Stimulated activated CD8-positive, alpha-beta memory T cell treated with anti-CD3 and anti-CD28 coated beads, Interleukin-4, amount 100 ng/mL, for 48 hours (primary cell): ENCODE measurements at places on chromosomes 1 and 21.

GRCh38 chr1:37739222-37739621, 25.7 kb downstream of the EPHA10 start:
- DNase-seq: no peak

DNA sequence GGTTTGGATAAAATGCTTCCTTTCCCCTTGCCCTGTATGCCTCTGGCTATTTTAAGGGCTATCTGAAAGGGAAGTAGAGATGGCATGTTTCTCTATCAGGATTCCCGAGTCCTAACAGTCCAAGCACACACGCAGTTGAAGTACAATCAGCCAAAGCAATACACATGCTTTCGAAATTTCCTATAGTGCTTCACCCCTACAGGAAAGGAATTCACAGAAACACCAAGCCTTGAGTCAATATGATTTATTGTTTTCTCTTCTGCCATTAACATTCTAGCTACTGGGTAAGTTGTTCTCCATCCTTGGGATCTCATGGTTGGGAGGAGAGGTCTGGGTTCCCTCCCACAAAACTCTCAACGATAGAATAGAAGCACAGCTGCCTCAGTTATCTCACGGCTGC, 8.7 kb downstream of the ITLN1 start:
- no peak for DNase-seq

- no peak for DNase-seq
These were observed 3.0 kb downstream of the SLC19A1 start for GRCh38 chr21:45539046-45539795.

DNA sequence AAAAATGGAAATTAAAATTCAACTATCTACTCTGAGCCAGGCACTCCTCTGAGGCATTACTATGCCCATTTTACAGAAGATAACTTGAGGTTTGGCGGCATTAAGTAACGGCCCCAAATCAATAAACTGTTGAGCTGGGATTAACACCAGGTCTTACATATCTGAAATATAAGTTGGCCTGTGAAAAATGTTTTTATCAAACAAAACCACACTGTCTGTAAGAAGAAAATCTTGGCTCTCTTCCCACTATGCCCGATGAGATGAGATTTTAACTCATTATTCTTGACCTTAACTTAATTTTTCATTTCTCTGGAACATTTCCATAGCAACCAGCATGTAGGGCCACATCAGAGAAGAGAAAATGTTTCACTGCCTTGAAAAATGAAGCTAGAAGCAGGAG, 21.8 kb downstream of the RC3H1 start:
- no peak for DNase-seq

GRCh38 chr1:6424619-6425593, at the start of gene ESPN:
TSS of gene ESPN (plus strand) at chr1:6424776. CDS start at chr1:6424956, 180 bp downstream.
- no peak for DNase-seq

DNA sequence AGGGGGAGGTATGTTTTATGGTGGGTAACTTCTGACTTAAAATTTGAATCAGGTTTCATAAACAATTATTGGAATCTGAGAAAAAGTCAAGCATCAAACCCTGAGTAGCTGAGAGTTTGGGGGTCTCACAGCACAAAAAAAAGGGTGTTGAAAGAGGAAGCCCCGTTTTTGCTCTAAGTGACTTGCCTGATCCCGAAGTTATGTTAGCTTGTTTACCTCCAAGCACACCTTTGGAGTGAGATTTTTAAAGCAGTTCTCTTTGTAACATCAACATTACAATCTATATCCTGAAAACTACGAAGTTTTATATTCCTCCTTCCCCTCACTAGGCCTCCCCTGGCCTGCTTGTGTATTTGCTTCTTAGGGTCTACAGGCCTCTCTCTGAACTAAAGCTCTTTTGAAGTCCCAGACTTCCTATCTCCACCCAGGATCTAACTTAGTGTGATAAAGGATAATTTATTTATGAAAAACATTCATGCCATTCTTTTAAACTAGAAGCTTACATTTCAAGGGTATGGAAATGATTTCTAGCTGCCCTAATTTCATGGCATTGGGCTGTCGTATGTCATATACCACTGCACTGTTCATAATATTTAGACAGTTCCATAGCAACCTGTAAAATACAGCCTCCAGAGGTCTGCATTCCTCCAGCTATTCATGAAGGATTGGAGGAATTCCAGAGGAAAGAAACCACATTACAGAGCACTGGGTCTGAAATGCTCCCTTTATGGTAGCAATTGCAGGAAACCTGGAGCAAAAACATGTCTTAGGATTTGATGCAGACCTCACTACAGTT, 36.1 kb upstream of the RGS1 start:
- no peak for DNase-seq
